ENCODE measurements at places on chromosomes 7 and 10.

GRCh38 chr10:8116926-8117493, 62.5 kb downstream of the GATA3 start:
- no peak for DNase-seq

DNA sequence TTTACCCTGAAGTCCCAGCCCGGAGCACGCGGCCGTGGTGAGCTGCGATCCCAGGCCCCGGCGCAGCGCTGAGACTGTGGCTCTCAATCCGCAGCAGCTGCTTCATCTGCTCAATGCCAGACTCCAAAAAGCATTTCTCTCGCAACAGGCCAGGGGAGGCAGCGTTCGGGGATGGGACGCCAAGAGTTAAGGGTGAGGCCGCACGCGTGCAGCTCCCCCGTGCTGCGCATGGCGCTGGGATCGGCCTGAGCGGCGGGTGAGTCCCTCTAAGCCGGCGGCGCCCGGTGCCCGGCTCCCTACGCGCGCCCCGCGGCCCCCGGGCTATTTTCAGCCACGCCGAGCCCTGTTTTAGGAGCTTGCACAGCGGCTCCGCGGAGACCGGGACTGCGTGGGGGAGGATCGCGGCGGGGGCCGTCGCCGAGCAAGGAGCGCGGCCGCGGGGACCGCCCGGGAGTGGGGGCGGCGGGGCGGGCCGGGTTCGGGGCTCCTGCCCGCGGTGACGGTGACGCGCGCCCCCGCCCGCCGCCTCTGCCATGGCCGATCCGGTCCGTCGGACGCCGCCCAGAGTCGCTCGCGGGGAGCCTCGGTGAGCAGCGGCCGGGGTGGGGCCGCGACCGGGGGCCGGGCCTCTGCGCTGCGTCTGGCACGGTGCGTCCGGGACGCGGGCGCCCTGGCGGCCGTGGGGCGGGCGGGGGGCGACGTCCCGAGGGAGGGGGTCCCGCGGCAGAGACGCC, 29.4 kb upstream of the JAKMIP3 start:
- DNase-seq, result no peak

- no peak for DNase-seq
Observed at GRCh38 chr10:23481363-23481961, 42.6 kb downstream of the OTUD1 start.

GRCh38 chr7:449324-450019, 70.2 kb downstream of the PDGFA start:
- DNase-seq, result no peak

GRCh38 chr10:55426138-55426537, 625.1 kb upstream of the PCDH15 start:
- no peak for DNase-seq

DNA sequence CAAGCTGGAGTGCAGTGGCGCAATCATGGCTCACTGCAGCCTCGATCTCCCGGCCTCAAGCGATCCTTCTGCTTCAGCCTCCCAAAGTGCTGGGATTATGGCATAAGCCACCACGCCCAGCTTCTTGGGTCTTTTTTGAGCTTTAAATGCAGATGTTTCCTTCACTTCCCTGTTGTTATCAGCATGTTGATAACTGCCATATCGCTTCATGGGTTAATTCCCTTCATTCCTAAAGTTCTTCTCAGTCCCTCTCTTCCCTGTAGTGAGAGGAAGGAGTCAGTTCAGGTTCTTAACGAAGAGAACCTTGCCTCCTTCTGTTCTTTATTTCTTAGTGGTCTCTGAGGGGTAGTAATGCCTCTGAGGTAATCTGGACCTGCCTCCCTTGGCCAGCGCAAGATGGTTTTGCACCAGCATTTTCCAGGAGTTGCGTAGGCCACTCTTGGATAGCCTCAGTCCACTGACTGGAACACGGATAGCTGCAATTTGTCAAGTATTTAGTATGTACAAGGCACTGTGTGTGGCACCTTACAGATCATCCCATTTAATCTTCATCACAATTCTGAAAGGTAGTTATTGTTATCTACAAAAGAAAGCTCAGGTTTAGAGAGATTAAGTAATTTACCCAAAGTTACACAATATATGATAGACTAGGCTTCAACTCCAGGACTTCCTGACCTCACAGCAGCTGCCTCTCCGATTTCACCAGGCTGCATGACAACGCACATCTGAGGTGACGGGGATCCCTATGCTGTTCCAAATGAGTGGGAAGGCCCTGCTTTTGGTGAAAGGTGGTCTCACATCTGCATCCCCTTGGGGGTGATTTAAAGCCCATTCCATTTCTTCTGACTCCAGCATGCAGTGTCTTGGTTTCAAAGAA, 60.5 kb downstream of the GATA3 start:
- DNase-seq, result no peak

GRCh38 chr10:114389426-114389825, 14.9 kb downstream of the AFAP1L2 start:
- no peak for DNase-seq

GRCh38 chr7:78746301-78746700, 707.2 kb downstream of the MAGI2 start:
- DNase-seq, result no peak

GRCh38 chr7:24573554-24574338, 494 bp downstream of the PALS2 start:
- DNase-seq, result peak; percentile 24
